Stimulated activated CD8-positive, alpha-beta memory T cell treated with anti-CD3 and anti-CD28 coated beads, Interleukin-7, amount 100 ng/mL, for 24 hours (primary cell): ENCODE measurements at places on chromosomes 5 and 9.
A peak's percentile ranks its signal among the peaks of the same experiment; 100 is the strongest.

- no peak for DNase-seq
These were observed 166.1 kb downstream of the BNC2 start for GRCh38 chr9:16704116-16705110.

GRCh38 chr5:124733329-124733650 lies 13.1 kb downstream of the ZNF608 start:
- no peak for DNase-seq

GRCh38 chr5:151199581-151200185 lies 24.2 kb downstream of the CCDC69 start:
- DNase-seq = no peak

- DNase-seq = no peak
These were observed 85.1 kb downstream of the FBXL7 start for GRCh38 chr5:15585128-15585527.

- DNase-seq = no peak
These were observed 190.1 kb downstream of the PARP8 start for GRCh38 chr5:50856401-50857119.

- no peak for DNase-seq
These were observed 36.3 kb downstream of the CD180 start for GRCh38 chr5:67160272-67160671.

DNA sequence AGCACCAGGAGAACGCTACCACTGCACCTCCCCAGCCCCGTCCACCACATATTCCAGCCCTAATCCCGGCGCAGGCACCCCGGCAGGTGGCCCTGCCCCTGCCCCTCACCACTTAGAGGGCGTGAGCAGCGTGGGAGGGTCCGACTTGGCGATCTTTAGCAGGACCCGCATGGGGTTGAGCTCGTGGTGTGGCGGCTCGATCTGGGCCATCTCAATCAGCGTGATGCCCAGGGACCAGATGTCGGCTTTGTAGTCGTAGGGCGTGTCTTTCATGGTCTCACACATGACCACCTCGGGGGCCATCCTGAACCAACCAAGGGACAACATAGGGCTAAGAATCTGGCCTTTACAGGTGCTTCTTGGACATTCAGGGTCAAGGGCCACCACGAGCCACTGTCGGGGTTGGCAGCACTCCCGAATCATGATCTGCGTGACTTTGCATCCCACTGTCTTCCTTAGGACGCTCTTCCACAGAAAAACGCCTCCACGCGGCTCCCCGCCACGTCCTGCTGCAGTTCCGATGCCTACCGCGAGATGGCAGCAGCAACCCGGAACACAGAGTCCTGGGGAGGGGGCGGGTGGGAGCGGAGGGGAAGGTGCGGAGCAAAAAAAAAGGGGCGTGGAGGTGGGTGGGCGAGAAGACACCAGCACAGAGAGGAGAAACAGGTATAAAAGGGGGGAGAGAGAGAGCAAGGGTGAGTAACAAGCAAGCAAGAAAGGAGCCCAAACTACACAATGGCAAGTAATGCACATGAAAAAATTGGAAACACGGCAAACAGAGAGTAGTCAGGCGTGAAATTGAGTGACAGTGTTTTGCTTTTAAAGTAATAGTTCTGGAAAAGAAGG lies 81.3 kb downstream of the STK10 start:
- DNase-seq = peak; percentile 45

GRCh38 chr9:131755541-131756198 lies 15.8 kb upstream of the RAPGEF1 start:
- DNase-seq = peak; percentile 73

DNA sequence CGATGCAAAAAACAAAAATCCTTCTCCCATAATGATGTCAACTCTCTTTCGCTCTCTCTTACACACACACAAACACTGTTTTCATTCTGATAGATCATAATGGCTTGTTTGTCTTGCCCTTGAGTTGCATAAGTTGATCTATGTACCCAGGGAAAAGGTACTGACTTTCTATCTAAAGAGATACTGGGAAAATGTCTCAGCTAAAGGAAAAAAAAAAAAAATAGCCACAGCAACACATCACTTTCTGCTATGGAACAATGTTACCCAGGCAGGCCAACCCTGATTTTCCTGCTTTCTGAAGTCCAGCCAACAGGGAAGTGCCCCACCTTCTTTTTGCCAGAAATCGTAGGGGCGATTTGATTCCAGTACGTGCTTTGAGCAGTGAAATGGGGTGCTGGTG lies 212.6 kb upstream of the ACTBL2 start:
- no peak for DNase-seq

- no peak for DNase-seq
These were observed 82.4 kb downstream of the FREM1 start for GRCh38 chr9:14827805-14828204.

DNA sequence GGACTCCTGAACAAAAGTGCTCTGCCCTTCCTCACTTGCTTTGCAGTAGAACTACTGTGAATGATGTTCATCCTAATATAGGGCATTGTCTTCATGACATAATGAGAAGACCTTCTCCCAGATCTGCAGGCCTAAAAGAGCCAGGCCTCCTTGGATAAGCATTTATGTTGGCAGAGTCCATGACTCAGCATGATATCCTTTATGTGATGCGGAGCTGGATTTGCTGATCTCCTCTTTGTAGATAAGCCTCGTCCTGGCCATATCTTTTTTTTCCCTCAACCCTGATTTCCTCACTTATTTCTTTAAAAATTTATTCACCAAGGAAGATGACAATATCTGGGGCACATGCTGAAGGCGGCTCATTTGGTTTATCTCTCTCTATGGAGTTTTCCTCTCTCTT lies 62.4 kb upstream of the TAS2R1 start:
- no peak for DNase-seq

DNA sequence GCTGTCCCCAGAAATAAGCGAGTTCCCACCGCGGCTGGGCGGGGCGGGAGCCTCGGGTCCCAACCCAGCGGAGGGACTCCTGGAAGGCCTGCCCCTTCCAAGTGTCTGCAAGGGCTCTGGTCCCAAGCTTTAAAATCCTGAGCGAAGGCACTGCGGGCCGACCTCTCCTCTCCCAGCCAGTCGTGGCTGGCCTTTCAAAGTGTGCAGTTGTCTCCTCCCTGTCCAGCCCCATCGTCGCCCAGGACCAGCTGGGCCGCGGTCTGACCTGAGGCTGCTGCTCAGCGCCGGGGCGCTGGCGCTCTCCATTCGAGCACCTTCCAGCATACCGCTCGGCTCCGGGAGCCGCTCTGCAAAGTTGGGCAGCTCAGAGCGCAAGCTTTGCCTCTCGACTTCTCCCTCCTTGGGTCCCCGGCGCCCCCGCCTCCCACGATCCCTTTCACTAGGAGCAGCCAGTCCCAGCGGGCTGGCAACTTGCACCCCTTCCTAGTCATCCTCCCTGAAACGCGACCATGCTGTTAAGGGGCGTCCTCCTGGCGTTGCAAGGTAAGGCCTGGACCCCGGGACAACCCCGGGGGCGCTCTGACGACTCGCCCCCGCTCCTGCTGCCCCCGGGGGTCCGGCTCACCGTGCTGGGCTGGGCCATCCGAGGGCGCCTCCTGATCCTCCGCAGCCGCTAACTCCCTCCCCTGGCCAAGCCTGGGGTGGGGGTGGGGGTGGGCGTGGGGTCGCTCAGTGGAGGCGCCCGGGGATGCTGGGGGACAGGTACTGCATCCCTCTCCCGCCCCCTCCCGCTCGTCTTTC lies at the start of gene MAMDC2:
Gene MAMDC2, plus strand, starts transcription at position 160 of the 801 bp plus-strand sequence. Its CDS starts 350 bp downstream, at position 510.
- no peak for DNase-seq
